ENCODE measurements at places on chromosomes 7 and 10.

DNA sequence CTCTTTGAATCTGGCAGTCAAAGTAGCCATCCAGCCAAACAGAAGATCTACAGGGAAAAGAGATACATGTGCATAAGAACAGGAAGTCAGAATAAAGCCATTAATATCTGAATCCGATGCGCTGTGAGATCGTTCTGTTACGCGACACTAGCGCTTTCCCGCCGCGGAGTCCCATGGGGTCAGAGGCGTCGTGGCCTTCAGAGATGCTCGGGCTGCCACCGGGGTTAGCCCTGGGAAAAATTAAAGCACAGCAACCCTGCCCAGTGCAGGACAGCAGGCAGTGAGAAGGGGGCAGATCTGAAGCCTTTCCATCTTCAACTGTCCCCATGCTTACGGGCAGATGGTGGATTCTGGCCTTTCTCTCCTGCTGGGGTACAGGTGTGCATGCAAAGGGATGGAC, 225.6 kb upstream of the MGMT start:
- no peak for DNase-seq

GRCh38 chr7:101599787-101600186, 29.3 kb downstream of the MYL10 start:
- no peak for DNase-seq

- DNase-seq: no peak
Measured at GRCh38 chr7:12619461-12620069, 49.0 kb downstream of the SCIN start.

DNA sequence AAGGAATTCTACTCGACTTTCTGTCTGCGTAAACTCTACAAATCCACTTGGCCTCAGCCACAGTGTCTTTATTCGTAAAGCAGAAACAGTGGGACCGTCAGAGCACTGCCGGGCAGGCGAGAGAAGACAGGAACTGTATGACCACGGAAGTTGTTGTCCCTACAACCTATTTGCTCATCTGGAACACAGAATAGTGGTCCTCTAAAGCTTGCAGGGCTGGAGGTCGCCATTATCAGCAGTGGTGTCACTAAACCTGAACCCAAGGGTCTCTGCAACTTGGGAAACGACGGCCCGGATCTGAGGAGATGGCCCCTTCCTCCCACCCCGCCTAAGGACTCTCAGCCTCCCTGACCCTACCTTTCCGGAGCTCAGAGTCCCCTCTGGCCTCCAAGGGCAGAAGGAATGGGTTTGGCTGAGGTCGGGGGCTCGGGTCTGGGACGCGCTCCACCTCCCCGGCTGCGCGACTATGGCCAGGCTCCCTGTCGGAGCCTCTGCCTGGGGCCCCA, 442 bp downstream of the STYXL1 start:
- no peak for DNase-seq

- no peak for DNase-seq
Measured at GRCh38 chr7:22651534-22652243, 75.3 kb upstream of the IL6 start.

DNA sequence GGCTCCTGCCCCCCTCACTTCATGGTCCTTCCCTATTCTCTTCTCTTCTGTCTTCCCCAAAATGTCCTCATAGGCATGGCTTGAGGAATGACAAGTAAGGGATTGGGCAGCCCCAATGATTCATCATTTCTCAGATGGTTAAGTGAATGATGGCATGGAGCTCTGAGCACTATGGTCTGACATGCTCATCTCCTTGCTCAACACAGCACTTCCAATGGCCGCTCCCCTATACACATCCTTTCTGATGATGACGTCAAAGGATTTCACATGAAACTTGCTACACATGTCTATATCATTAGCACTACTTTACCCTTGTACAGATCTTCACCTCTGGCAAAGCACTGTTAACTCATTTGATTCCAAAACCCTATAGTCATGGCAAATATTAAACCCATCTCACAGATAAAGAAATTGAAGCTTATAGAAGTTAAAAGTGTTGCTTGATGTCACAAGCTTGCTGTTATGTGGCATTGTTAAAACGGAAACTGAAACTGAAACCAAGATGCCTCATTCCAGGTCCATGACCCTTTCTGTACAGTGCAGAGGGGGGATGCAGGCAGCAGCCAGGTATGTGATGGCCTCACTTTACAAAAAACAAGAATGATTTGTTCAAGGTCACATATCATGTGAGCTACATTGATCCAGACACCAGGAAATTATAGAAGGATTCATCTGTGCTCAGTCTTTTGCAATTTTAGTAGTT, 90.0 kb upstream of the PLXNA4 start:
- DNase-seq: no peak
